ENCODE measurements at places on chromosomes 12 and 14. TPM values are rescaled to one million over a fixed set of nuclear protein-coding genes. Genes with fewer than 3 reads are reported as not detected.

GRCh38 chr12:121512561-121512960 is 68.3 kb downstream of the KDM2B start:
- ATAC-seq = no peak

DNA sequence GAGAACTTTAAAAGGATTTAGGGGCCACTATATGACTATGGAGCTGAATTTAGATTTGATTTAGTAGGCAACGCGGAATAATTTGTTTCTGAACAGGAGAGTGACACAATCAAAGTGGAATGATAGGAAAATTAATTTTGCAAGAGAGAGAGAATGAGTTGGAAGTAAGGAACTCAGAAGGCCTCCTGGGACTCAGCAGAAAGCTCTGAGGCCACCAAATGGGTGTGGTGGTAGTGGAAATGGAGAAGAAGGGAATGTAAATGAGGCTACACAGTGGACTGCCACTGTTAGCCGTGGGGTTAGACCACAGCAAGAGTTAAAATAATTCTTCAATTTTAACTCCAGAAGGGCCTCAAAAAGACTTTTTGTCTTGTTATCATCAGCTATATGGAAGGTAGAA is 102.7 kb downstream of the LRRK2 start:
- ATAC-seq = peak; percentile 63

GRCh38 chr14:105882626-105883025 is 356.2 kb downstream of the TMEM121 start:
- no peak for ATAC-seq

DNA sequence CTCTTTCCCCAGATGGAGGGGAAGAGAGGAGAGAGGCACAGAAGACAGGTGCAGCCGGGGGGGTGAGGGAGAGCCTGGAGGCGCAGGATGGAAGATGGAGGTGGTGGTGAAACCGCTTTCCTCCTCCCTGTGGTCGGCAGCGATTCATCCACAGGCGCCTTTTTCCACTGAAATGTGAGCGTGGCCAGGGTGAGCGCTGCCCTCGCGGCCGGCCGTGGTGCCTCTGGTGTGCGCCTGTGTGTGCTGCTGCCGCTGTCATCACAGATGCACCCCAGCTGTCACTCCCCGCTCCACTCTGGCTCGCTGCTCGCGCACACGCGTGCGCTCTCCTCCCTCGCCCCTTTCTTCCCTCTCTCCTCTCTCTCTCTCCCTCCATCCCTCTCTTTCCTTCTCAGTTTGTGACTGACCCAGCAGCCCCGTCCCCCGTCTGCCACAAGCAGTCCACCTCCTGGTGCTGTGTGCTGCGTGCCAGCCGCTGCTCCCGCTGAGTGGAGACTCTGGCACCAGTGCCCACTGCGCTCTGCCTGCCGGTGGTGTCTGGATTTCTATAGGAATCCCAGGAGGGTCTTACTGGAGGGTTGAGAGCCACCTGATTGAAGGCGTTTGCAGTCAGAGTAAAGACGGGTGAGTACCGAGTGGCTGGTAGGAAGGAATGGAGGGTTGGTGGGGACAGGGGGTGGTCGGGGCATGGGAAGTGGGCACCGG is at the start of gene LRTM2:
LRTM2 (plus strand) TSS at position 375 of the 705 bp plus-strand sequence. CDS start 7,584 bp downstream, outside the sequence.
- ATAC-seq = peak; percentile 88

GRCh38 chr12:69704357-69704756 is 5.3 kb upstream of the BEST3 start:
- no peak for ATAC-seq

DNA sequence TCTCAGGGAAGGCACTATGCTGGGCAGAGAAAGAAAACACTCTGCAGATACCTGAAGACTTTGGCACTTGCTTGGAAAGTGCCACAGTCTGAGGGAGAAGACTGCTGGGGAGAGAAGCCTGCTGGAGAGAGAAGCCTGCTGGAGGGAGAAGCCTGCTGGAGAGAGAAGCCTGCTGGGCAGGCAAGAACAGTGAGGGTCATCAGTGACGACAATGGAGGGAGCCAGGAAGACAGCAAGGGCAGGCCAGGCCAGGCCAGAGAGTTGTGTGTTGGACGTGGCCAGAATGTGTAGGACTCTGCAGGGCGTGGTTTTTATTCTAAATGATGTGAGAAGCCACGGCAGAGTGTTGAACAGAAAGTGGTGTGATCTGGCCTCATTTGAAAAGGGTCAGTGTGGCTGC is 185.3 kb upstream of the ABCD2 start:
- peak; percentile 51 for ATAC-seq

DNA sequence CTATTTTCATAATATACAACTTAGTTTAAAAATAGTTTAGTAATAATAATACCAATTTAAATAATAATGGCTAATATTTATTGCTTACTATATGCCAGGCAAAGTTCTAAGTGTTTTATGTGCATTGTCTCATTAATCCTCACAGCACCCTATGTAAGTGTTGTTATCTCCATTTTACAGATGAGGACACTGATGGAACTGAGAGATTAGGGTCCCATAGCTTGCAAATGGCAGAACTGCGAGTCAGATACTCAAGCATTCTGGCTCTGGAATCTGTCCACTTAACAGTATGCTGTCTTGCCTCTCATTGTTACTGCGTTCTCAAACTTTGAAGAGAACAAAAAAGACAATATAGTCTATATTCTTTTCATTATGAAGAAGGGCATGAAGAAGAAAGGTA is 19.0 kb downstream of the AP5M1 start:
- no peak for ATAC-seq

DNA sequence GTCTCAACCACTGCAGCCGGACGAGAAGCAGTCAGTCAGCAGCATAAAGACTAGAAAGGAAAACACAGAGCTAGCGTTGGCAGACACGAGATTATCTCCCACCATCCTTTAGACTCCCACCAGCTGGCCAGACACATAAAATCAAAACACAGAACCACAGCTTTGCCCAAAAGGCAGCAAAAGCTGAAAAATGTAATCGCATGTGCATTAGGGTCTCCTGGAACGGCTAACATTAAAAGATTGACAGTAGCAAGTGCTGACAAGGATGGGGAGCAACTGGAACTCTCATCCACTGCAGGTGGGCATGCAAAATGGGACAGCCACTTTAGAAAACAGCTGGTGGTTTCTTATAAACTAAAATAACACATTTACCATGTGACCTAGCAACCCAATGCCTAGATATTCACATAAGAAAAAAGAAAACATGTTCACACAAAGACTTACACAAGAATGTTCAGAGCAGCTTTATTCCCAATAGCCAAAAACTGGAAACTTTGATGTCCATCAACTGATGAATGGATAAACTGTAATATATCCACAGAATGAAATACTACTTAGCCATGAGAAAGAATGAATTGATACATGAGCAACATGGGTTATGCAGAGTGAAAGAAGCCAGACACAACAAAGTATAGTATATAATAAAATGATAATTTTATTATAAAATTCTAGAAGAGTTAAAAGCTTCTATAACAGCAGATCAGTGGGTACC is 37.7 kb downstream of the NCOR2 start:
- ATAC-seq = no peak

DNA sequence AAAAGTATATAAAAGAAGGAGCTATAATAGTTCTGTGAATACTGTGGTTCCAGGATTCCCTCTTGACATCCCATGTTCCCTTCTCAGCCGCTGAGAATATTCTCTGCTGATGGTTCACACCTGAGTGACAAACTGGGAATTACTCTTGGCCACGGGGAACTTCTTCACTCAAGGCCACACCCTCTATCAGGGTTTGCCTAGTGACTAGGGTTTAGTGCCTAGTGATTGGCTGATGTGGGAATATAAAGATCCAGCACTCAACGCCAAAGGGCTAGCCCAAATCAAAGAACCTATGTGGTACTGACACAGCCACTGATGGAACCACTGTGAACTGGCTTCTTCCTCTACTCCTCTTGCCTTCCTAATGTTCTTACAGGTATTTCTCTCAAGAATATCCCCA is 248.4 kb downstream of the ASCL1 start:
- no peak for ATAC-seq

- no peak for ATAC-seq
These were observed 21.2 kb downstream of the GOLGA3 start for GRCh38 chr12:132807295-132808092.

- ATAC-seq = peak; percentile 90
These were observed 216.3 kb upstream of the FLRT2 start for GRCh38 chr14:85313560-85314207.

DNA sequence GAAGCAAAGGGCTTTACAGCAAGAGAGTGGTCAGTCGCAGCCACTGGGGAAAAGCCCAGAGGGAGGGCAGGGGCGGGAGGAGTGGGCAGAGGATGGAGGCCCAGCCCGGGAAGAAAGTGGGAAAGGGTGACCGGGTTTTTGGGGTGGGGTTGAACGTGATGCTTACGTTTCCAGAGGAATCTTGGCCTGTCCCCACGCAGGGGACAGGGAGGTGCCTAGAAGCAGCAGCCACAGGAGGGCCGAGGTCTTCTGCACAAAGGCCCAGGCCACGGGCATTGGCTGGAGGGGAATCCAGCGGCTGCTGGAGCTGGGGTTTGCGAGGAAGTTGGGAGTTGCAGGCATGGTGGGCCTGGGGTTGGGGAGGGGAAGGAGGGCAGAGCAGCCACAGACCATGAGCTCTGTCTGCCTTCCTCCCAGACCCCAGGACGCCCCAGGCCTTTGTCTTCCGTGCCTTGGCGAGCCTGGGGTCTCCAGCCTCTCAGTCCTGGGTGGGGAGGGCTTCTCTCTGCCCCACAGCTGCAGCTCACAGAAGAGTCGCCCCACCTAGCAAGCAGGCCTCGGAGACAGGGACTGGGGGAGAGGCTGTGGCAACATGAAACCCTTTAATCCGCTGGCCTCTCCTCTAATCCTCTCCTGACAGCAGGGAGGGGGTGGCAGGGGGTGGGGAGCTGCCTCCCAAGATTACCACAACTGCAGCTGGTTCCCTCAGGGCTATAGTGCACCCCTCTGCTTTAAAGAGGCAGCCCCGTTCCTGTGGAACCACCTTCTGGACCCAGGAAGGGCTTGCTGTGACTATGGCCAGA is at the start of gene CACNA2D4:
CACNA2D4 (minus strand) TSS at position 572 of the 803 bp plus-strand sequence; CDS start at position 393, 179 bp downstream.
- no peak for ATAC-seq

GRCh38 chr12:13170892-13171490 is 25.5 kb upstream of the EMP1 start:
- no peak for ATAC-seq

GRCh38 chr14:101554991-101555668 is 6.2 kb upstream of the DIO3 start:
- ATAC-seq = no peak

GRCh38 chr14:74348735-74349463 is 628 bp downstream of the VRTN start:
- no peak for ATAC-seq

DNA sequence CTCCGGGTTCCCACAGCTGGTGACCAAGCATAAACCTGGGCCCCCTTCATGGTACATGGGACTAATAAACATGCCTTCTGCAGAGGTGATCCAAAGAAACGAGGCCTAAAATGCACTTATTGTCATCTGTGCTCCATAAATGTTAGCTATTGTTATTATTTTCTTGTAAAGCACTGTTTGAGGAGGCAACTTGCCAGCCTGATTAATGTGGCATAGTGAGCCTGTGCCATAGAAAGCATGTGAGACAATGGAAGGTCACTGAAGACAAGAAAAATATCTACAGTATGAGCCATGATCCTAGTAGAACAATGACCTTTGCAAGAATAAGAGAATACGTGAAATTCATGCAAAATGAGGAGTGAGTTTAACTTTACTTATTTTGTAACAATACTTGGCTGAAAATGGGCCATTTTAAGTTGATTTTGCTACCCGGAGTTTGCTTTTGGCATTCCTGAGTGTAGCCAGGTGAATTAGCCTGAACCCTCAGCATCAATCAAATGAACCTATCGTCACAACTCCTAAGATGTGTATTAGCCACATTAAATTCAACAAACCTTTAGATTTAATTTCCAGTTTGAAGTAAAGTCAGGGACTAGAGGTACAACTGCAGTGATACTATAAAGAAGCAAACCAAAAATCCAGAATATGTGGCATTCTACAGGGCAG is 52.2 kb downstream of the CPM start:
- no peak for ATAC-seq

GRCh38 chr12:18932211-18932610 is 194.3 kb downstream of the CAPZA3 start:
- ATAC-seq = no peak

GRCh38 chr12:65881965-65882413 is 57.7 kb downstream of the HMGA2 start:
- ATAC-seq = peak; percentile 56

DNA sequence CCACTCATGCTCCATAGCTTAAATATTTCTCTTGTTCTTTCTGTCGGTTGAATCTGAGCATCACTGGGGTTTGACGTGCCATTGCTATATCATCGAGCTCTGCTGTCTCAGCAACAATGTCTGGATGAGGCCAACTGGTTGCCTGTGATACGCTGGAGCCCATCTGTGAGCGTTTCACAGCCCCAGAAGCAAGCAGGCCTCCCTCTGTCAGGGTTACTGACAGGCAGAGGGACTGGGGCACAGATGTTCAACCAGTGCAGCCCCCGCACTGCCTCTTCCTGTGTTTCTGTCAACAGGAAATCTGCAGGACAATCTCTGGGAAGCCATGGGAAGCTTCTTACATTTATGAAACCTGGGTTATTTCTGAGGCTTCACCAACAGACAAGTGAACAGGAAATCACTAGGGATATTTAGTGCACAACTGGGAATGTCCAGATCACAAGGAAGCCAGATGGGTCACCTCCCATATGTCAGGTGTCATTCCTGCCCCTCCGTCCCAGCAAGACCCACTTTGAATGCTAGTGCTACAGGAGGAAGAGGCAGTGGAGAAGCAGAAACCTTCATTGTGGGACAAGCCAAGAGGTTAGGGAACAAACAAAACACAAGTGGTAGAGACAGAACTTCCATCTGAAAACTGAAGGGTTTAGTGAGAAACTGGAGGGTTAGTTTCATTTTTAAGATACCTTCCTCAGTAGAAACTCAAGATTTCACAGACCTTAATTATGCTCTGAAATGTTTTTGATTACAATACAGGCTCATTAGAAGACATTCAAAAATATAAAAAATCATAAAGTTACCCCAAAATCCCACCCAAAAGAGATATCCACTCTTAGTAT is 24.1 kb downstream of the DMAC2L start:
- peak; percentile 85 for ATAC-seq

GRCh38 chr14:56423544-56423943 is 156.1 kb upstream of the TMEM260 start:
- ATAC-seq = no peak

DNA sequence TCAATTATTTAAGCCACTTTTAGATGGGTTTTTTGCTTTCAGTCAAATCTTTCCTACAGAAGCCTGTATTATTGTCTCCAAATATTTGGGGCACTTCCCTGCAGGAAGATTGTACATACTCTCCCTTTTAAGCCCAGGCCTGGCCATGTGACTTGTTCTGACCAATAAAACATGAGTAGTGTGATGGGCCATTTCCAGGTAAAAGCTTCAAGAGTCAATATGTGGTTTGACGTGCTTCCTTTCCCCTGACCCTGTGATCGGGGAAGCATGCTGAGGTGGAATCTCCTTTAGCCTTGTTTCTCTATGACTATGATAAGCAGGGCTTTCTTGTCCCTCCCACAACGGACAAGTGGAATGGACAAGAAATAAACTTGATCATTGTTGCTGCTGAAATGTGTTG is 14.2 kb upstream of the NIN start:
- no peak for ATAC-seq

Gene AKAP5
- total RNA-seq = 1.1 TPM

Gene KLRD1
- 0.07 TPM for total RNA-seq

Gene PPM1H
- total RNA-seq = 9.7 TPM

Gene TNFRSF1A
- 12.3 TPM for total RNA-seq

Gene PLEKHD1
- 1.1 TPM for total RNA-seq

Gene TMEM132C
- total RNA-seq = not detected
